ENCODE measurements at places on chromosomes 4 and X.

- no peak for DNase-seq
These were observed 8.3 kb downstream of the INTS6L start for GRCh38 chrX:135528756-135529155.

- no peak for DNase-seq
These were observed 45.7 kb downstream of the PASD1 start for GRCh38 chrX:151609222-151609621.

- DNase-seq, result no peak
These were observed 34.6 kb downstream of the WDR1 start for GRCh38 chr4:10082047-10082446.

- DNase-seq, result no peak
These were observed 287.8 kb upstream of the GK2 start for GRCh38 chr4:79695848-79696247.

DNA sequence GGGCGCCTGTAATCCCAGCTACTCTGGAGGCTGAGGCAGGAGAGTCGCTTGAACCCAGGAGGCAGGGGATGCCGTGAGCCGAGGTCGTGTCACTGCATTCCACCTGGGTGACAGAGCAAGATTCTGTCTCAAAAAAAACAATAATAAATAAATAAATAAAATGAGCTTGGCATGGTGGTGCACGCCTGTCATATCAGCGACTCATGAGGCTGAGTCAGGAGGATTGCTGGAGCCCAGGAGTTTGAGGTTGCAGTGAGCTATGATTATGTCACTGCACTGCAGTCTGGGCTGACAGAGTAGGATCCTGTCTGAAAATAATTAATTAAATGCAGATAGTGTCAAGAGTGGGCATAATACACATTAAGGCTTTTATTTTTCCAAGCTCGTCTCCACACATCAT, 77.5 kb downstream of the DHRSX start:
- no peak for DNase-seq

DNA sequence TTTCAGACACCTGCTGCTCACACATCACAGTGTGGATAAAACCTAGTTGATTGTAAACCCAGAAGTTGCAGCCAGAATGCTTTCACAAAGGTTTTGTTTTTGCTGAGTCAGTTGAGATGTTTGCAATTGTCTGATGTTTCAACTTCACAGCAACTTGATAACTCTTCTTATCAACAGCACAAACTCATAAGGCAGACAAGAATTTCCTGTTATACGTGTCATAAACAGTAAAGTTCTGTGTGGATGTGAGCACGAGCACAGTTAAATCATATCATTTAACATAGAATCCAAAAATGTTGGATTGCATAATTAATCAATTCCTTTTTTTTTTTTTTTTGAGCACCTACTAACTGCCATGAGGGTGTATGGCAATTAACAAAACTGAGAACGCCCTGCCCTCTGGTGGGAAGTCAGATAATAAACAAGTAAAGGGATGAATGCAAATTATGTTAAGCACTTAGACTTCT, 512.2 kb downstream of the PDHA2 start:
- no peak for DNase-seq
